ENCODE measurements at places on chromosomes 1 and 21. TPM values are rescaled to one million over a fixed set of nuclear protein-coding genes. Genes with fewer than 3 reads are reported as not detected.
A peak's percentile ranks its signal among the peaks of the same experiment; 100 is the strongest.

DNA sequence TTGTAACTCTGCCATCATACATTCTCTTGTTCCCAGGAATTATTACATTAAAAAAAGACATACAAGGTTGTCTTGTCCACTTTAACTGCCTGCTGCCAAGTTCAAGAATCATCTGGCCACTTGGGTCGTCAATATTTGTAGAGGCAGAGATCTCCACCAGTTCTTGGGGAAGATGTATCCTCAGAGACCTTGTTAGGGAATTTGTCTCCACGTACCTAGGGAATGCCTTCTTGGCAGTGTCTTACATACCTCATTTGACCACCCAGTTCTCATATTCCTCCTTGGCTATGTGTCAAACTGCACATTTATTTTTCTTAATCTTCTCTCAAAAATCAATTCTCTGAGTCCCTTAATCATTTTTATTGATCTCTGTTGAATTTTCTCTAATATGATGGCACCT is 266.0 kb downstream of the SPATA17 start:
- no peaks in the 10 kb centered on the region for H3K4me1 ChIP-seq
- no peaks in the 10 kb centered on the region for H3K36me3 ChIP-seq
- no peak overlapping the region for H3K4me3 ChIP-seq

DNA sequence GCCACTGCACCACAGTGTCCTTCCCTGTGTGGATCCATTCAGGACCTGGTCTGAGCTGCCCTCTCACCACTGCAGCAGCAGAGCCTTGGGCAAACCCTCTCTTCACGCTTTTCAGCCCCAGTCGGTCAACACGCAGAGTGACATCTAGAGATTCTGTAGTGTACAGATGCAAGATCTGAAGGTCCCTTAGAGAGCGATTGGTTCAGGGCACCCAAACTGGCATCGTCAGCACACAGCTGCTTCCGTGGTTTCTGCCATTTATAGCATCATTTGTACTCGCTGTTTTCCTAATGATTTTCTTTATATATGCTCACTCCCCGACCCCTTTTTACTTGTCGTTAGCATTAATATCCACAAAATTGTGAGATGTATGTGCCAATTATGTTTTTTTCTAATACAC is 1.5 kb upstream of the ASCL5 start:
- no peak overlapping the region for H3K4me3 ChIP-seq
- H3K27ac ChIP-seq: no peak overlapping the region
- no peaks in the 10 kb centered on the region for H3K36me3 ChIP-seq
- peaks cover 10% of the 10 kb centered on the region for H3K4me1 ChIP-seq
- no peak for DNase-seq
- no peaks in the 10 kb centered on the region for H3K27me3 ChIP-seq

DNA sequence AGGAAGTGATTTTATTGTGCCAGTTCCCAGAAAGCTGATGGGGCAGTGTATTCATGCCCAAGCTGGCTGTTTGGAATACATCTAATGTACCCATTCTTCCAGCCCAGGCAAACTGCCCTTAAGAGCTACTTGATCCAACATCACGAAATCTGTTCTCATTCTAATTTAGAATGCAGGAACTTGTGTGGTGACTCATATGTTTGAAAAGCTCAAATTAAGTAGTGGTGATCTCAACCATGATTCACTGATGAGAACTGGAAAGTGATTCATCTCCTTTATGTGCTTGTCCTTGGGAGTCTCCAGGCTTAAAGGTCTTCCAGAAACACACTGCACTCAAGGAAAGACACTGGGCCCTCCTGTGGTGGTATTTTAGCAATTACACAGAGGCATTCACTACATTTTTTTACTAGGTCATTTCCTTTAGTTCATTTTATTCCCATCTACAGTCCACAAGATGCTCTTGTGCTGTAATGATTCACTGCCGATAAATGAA is 65.4 kb downstream of the RPE65 start:
- H3K4me3 ChIP-seq: no peak overlapping the region
- no peaks in the 10 kb centered on the region for H3K36me3 ChIP-seq
- no peak overlapping the region for H3K27ac ChIP-seq
- H3K4me1 ChIP-seq: no peaks in the 10 kb centered on the region
- no peak for DNase-seq

DNA sequence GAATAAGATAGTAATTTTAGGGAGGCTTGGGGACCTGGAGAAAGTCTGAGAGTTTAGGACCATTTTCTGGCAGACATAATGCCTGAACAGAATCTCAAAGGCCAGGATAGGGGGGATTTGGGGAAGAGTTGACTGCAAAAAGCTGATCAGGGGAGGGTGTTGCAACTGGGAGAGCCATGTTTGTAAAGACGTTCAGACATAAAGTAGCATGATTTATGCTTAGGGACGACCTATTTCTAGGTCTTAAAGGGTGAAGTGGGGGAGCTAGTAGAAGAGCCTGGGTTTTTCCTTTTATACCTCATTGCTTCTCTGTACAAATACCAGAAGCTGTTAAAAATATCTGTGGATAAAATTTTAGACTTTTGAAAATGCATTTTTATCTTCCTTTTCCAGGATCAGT is 51.2 kb downstream of the FNBP1L start:
- DNase-seq: no peak
- no peaks in the 10 kb centered on the region for H3K36me3 ChIP-seq
- no peaks in the 10 kb centered on the region for H3K4me1 ChIP-seq
- no peak overlapping the region for H3K27ac ChIP-seq
- H3K27me3 ChIP-seq: no peaks in the 10 kb centered on the region
- H3K4me3 ChIP-seq: no peak overlapping the region

The PEF1 gene
- total RNA-seq: 51.3 TPM

DNA sequence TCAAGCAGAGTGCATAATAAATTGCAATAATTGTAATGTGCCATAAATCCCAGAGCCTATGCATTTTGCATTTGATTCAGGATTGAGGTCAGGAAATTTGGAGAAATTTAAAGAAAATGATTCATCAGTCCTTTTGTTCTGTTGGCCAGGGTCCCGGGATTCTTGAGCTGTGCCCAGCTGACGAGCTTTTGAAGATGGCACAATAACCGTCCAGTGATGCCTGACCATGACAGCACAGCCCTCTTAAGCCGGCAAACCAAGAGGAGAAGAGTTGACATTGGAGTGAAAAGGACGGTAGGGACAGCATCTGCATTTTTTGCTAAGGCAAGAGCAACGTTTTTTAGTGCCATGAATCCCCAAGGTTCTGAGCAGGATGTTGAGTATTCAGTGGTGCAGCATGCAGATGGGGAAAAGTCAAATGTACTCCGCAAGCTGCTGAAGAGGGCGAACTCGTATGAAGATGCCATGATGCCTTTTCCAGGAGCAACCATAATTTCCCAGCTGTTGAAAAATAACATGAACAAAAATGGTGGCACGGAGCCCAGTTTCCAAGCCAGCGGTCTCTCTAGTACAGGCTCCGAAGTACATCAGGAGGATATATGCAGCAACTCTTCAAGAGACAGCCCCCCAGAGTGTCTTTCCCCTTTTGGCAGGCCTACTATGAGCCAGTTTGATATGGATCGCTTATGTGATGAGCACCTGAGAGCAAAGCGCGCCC is 8.7 kb downstream of the PROX1 start:
- peaks cover 10% of the 10 kb centered on the region for H3K4me1 ChIP-seq
- DNase-seq: peak; percentile 64
- H3K27ac ChIP-seq: peak overlapping the region; percentile 25
- no peak overlapping the region for H3K4me3 ChIP-seq
- no peaks in the 10 kb centered on the region for H3K27me3 ChIP-seq

The TRIM63 gene
- not detected for total RNA-seq

The C8A gene
- total RNA-seq: 0.08 TPM

The MCOLN3 gene
- 5.0 TPM for total RNA-seq

The CHI3L2 gene
- total RNA-seq: 1.6 TPM

GRCh38 chr21:36321325-36322082 is 1.5 kb downstream of the MORC3 start:
- peak overlapping the region; percentile 89 for H3K27ac ChIP-seq
- H3K27me3 ChIP-seq: no peaks in the 10 kb centered on the region
- peak overlapping the region; percentile 96 for H3K4me3 ChIP-seq
- peaks cover 7% of the 10 kb centered on the region for H3K4me1 ChIP-seq
- H3K36me3 ChIP-seq: no peaks in the 10 kb centered on the region

GRCh38 chr1:32200226-32201010 is at the start of gene CCDC28B:
CCDC28B (plus strand) TSS chr1:32200595; CDS start chr1:32201936, 1,341 bp downstream.
- no peaks in the 10 kb centered on the region for H3K27me3 ChIP-seq
- peak within 1 kb of the TSS; percentile 48 for H3K4me3 ChIP-seq
- no peaks in the 10 kb centered on the region for H3K36me3 ChIP-seq
- H3K4me1 ChIP-seq: peaks cover 12% of the 10 kb centered on the region
- peak within 1 kb of the TSS; percentile 59 for H3K27ac ChIP-seq

The SPATA21 gene
- not detected for total RNA-seq

Measured in ovary (tissue), 10 donors.